ENCODE measurements at places on chromosomes 5 and 9.

GRCh38 chr5:98050583-98050982 lies 722.9 kb upstream of the RGMB start:
- no peak for DNase-seq

DNA sequence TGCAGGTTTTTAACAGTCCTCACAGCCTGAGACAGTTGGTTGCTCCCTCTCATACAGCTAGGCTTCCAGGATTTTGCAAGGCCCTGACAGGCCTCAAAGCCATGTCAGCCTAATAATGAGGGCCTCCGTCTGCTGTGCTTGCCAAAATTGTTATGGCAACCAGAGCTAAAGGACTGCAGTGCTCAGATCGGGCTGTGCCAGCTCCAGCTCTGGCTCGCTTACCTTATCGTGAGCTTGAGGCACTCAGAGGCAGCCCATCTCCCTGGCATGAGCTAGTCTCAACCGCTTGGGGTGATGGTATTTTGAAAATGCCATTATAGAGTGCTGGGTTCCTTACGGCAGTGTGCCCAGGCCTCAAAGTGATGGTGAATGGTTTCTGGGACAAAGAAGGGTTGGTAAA lies 8.4 kb downstream of the MTAP start:
- no peak for DNase-seq

DNA sequence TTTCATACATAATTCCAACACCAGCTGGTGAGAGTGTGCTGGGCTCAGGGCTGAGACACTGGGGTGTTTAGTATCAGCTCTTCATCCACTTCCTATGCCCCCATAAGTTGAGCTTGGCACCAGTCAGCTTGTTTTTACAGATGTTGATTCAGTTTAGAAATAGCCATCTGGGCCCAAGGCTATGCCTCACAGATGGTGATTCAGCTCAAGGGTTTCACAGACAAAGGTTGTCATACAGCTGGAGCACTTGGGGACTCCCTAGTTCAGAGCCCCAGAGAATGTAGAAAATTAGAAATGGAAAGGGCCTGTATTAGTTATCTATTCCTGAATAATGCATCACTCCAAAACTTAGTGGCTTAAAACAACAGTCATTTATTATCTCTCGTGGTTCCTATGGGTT lies 10.3 kb upstream of the CRHBP start:
- no peak for DNase-seq

DNA sequence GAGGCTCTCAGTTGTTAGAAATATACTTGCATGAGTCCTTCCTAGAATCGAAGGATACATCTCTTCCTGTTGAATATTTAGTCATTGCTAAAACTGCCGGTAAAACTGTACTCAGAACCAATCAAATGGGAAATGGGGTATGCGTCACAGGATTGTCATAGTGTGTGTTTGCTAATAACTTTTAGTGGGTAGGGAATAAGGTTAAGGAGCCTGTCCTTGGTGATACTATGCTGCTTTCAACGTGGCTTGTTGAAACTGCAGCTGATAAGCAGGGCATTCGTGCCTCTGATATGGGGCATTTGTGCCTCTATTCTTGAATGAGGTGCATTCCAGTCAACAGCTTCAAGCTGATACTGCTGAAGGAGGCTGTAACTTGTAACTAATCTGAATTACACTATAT lies 26.6 kb downstream of the HABP4 start:
- no peak for DNase-seq

- DNase-seq, result no peak
Observed at GRCh38 chr5:176530393-176530982, 6.7 kb downstream of the RNF44 start.

DNA sequence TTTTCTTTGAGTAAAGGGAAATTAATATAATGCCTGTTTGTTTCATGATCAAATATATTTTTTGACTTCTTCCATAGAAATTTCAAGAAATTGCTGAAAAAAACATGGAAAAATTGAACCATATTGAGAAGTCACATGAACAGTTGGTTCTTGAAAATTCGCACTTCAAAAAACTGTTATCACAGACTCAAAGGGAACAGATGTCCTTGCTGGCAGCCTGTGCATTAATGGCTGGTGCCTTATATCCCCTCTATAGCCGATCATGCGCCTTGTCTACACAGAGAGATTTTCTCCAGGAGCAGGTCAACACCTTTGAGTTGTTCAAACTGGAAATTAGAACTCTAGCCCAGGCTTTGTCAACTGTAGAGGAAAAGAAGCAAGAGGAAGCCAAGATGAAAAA lies 191.4 kb downstream of the CCDC171 start:
- DNase-seq, result no peak

DNA sequence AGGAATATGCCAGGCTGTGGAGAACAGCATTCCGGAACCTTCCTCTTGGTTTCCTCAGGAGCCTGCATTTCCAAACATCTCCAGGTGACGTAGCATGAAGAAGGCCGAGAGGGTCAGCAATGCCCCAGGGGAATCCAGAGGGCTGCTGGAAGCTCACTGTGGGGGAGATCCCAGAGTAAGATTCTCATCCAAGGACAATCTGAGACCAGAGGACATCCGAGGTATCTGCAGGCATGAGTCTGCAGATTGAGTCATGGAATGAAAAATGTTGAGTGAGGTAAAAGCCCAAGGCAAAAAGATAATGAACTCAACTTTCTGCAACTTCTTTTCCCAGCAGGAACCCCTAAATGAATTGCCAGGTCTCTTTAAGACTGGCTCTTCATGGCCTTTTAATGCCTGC lies 73.5 kb downstream of the KIF4B start:
- DNase-seq, result no peak

- no peak for DNase-seq
Observed at GRCh38 chr9:12595400-12595799, 97.8 kb upstream of the TYRP1 start.

DNA sequence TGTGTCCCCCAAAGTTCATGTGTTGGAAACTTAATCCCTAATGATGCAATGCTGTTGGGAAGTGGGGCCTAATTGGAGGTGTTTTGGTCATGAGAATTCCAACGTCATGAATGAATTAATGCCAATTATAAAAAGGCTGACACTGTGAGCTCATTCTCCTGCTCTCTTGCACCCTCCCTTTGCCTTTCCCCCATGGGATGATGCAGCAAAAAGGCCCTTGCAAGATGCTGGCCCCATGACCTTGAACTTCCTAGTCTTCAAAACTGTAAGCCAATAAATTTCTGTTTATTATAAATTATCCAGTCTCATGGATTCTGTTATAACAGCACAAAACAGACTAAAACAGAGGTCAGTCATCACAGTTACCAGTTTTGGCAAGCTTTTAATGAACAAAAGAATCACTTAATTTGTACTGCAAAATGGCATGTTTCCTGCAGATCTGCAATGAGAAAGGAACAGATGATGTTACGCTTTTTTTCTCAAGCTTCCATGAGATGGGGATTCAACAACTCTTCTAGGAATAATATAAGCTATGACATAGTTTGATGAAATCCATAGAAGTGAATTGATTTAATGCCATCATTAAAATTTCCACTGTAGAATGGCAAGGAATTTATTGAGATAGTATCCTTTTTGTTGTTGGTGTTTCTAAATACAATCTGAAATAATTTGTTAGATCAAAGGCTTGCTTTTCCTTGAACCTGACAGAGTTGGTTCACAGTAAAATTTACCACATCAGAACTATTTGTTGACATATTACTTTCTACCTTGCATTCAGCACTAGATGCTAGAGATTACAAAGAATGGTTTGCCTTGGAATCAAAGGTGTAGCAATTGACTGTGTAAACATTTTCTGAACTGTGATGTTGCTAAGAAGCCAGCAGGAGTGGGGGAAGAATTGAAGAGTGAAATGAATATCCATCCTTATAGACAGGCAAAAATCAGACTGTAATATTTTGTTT lies 29.3 kb upstream of the RFK start:
- no peak for DNase-seq

GRCh38 chr5:151182976-151183375 lies 25.4 kb upstream of the ANXA6 start:
- no peak for DNase-seq

- DNase-seq, result no peak
Observed at GRCh38 chr5:168401880-168402279, 84.4 kb upstream of the RARS1 start.

GRCh38 chr9:23658376-23659258 lies 167.4 kb downstream of the ELAVL2 start:
- no peak for DNase-seq

DNA sequence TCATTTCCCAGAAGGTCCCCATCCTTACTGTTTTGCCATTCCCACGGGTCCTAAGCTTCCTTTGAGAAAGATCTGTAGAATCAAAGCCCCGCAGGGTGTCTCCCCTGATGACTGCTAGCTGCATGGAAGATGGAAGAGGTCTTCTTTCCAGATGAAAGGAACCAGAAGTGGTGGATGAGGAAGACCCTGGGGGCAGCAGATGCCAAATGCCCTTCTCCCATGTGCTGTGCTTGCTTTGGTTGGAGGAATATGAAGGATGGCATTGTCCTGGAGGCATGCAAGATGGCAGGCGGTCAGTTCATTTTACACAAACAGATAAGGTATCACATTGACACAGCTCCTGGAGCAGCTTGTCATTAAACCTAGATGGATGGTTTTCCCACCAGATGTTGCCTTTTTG lies 25.8 kb upstream of the CER1 start:
- no peak for DNase-seq

GRCh38 chr5:10310066-10310779 lies 2.5 kb upstream of the CMBL start:
- DNase-seq, result no peak

DNA sequence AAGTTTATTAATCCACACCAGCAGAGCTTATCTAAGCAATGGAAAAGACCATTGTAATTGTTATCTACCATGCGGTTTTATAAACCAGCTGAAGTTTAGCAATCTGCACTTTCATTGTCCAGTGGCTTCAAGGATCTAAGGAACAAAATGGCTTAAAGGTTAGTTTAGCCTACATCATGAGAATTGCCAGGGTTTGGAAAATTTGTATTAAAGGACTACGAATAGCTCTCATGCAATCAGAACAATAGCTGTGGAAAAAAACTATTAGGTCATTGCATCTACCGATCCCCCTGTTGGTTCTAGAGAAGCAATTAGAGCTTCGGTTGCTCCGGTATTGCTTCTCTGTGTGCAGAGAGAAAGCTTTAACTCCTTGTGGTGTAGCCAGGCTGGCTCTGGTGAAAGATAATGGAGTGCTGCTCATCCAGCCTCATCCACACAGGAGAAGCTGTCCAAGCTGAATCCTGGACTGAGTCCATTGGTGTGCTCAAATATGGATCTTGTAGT lies 86.3 kb upstream of the SLC12A2 start:
- DNase-seq, result no peak

DNA sequence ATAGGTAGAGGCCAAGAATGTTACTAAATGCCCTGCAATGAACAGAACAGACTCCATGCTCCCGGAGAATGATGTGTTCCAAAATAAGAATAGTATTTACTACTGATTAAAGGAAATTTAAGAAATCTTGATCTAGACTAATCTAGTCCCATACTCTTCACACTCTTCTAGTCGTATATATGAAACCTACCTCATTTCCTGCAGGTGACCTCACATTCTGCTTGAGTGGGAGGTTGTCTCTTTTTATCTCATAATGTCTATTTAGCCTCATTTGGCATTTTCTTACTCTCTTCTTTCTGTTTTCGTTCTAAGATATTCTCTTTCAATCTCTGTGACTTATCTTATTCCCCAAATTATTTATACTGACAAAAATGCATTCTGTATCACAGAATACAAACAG lies 9.2 kb upstream of the SHOC1 start:
- no peak for DNase-seq

DNA sequence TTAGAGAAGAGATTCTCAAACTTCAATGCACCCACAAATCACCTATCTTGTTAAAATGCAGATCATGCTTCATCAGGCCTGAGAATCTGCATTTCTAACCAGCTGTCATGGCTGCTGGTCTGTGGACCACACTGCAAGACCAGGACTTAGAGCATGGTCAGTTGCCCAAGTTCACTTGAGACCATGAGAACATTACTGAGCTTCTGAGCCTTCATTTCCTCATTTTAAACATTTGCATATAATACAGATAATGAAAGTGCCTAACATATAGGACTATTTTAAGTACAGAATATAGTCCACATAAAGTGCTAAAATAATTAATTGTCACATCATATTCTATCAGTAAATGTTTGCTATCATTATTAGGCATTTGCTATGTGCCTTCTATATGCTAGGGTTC lies 260.8 kb upstream of the TNC start:
- no peak for DNase-seq

DNA sequence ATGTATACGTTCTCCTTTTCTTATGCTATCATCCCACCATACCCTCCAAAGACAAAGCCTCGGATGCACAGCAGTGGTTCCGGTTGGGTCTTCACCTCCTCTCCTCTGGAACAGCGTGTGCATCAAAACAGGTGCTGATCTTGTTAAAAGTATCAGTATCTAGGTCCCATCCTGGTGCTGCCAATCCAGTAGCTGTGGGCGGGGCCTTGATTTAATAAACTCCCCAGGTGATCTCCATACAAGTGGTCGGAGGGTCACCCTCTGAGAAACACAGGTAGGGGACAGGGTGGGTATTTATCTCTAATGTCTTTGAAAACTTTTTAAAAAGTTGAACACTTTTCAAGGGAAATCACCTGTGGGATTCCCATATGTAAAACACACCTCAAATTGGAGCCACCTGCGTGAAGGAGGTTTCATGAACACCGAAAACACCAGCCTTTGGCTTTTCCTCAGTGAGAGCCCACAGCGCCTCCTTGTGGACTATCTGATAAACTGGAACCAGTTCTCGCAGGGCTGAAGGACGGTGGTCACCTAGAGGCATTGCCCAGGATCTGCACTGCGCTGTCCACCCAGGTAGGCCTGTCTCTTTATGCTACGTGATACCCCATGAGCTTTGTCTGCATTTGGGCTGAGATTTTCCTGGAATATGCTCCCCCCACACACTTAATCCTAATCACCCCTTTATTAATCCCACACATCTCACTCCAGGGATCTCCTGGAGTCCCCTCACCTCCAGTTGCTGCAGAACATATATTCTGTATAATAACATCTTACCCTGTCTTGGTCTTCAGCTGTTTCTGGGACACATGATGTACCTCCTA lies 80.5 kb upstream of the EPB41L4B start:
- no peak for DNase-seq

- DNase-seq, result no peak
Observed at GRCh38 chr9:28820741-28821140, 1247.5 kb upstream of the C9orf72 start.

- DNase-seq, result no peak
Observed at GRCh38 chr9:116661037-116661954, 25.8 kb upstream of the TRIM32 start.
